ENCODE measurements at places on chromosomes 2 and 18.
A peak's percentile ranks its signal among the peaks of the same experiment; 100 is the strongest.

GRCh38 chr2:25421289-25421688, 79.6 kb upstream of the DNMT3A start:
- no peak for DNase-seq

GRCh38 chr2:100358554-100358953, 36.3 kb upstream of the LONRF2 start:
- DNase-seq, result no peak

DNA sequence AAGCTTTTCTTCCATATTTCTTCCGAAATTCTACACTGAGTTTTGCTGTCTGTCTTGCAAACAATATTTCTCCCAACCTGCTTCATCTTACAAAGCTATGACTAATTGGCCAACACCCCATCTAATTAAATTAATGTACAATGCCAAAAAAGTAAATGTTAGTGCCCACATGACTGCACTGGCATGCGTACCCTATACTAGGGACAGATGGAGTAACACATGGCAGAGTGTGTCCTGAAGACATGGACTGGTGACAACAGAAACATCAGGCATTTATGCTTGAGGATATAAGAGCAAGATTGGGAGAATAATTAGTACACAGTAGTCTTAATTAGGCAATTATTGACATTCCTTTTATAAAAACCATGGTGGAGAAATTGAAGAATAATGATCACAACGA, 66.8 kb downstream of the MREG start:
- no peak for DNase-seq

DNA sequence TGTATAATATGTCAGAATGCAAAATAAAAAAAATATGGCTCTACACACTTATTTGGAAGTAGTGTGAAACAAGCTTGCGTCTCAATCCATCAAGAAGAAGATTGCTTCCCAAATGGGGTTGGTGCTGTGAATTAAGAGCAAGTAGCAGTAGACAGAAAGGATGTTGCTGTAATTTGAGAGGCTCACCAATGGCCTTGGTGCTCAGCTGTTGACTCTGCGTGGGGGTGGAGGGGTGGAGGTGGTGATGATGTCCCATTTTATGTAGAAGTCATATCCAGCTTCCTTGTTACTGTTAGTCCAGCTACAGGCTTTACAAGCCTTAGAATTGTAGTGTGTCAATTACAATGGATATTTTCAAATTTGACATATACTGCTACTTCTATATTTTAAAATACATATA, 223.4 kb upstream of the RND3 start:
- DNase-seq, result no peak

DNA sequence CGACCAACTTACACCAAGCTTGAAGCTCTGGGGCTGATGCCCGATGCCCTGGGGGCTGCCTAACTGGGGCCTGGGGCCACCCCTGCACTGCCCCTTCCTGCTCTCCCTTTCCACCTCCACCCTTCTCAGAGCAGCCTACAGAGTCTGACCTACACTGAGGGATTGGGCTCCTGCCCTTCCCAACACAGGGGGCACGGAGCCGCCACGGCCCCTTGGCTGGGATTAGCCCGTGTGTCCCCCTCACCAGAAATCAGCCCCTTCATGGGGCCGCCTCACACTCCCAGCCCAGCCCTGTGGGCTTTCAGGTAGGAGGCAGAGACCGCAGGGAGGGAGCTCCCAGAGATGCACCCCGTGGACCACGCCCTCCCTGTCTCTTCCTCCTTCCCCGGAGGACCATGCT, 198.0 kb downstream of the EIPR1 start:
- no peak for DNase-seq

DNA sequence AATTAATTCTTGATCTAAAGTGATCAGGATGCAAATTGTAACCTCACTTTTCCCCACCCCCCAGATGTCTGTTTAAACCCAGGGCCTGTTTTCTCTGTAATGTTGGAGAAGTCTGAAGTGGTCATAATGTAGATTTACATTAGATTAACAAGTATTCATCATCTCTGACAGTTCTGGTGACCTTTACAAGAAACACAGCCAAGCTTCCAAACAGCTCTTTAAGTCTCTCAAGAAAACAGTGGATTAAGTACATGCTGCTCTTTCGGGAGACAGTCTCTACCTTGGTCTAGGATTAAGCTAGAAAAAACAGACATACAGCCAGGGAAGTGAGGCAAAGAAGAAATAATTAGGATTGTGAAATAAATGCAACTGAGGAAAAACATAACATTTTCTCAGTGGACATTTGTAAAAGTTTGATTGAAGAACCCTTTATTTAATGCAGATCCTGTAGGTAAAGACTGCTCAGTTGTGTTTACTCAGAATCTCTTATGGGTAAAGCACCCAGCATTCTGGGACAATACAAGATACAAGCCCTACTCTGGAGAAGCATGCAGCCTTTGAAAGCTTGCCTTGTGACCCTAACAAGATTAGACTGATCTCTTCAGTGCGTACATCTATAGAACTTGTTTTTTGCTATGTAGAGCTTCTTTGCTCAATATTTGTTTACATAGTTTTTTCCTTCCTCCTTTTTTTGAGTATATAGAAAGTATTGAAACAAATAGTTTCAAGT, 203.9 kb downstream of the PHLPP1 start:
- DNase-seq, result no peak

DNA sequence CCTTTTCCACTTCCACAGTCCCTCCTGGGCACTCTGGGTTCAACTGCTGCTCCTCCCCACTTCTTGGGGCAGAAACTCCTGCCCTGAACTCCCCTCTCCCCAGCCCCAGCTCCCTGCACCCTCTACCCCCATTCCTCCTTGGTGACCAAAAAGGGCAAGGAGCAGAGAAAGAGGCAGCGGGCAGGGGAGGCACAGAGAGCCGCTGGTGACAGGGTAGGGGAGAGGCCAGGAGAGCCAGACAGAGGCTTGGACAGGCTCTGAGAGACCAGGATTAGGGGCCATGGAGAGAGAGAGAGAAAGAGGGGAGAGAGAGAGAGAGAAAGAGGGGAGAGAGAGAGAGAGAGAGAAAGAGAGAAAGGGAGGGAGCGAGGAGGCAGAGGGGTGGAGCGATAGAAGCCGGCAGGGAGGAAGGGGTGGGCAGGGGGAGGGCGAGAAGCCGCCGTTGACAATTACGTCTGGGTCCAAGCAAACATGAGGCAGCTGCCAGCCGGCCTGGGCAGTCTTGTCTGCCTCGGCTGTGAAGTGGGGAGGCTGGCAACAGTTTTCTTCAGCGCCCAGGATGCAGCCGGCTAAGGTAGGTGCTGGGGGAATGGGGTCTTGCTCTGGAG, at the start of gene KCNIP3:
Gene KCNIP3, plus strand, starts transcription at position 468 of the 608 bp plus-strand sequence. Its CDS starts 92 bp downstream, at position 560.
- DNase-seq, result no peak

DNA sequence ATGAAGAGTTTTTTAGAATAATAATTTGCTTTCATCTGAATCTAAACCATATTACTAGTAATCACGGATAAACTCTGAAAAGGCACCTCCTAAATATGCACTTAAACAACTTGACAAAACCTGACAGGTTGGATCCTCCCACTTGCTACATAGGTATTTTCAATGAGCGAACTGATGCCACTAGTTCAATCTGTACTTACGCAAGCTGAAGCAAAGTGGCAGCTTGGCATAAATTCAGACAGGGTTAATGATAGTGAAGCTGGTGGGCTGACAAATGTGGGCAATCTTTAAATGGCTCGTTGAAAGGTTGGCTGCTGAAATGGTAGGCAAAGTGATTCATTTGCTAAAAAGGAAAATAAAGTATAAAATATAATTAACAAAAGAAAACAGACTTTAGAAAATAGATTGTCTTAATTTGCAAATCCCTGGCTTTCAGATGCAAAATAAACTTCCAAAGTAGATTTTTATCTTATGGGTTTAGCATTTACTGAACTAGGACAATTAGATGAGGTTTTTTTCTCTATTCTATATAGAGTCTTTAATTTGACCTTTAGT, 1713.5 kb upstream of the SLC39A10 start:
- DNase-seq, result no peak

GRCh38 chr2:1328684-1329083, 84.6 kb upstream of the TPO start:
- DNase-seq, result no peak

GRCh38 chr2:26612522-26613240, 28.5 kb downstream of the CIB4 start:
- no peak for DNase-seq

GRCh38 chr2:46534589-46534988, 55.2 kb downstream of the TMEM247 start:
- DNase-seq, result no peak

DNA sequence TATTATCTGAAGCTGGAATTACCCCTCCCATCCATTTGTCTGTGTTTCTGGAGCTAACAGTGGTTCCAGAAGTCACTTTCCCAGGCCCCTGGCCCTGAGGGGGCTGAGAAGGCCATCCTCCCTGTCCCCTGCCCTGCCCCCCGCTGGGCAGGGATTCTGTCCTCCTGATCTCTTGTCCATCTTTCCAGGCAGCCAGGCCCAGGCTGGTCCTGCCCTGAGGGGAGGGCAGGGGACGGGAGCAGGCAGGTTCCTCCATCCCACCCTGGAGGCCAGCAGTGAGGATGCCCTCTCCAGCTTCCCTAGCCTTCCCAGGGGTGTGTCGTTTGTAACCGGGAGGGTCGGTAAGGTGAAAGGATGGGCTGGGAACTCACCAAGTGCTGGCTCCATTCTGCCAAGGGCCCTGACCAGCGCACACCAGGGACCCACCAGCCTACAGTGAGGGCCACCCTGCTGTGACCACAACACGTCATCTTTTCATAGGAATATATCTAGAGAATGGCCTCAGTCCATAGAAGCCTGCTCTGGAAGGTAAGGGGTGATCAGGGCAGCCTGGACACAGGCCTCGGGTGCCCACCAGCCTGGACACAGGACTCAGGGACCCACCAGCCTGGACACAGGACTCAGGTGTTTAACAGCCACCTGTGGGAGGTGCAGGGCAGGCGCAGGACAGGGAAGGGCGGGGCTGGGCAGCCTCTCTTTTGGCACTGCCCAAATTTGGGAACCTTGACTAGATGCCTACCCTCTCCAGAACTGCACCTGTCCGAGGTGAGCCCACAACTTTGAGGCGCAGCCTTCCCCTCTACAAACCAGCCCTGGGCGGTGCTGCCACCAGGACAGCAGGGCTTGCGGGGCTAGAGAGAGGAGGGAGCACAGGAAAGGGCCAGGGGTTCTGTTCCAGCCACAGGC, 35.8 kb upstream of the GPC1 start:
- no peak for DNase-seq

GRCh38 chr2:121699421-121700333, 37.0 kb downstream of the NIFK start:
- DNase-seq, result peak; percentile 13

DNA sequence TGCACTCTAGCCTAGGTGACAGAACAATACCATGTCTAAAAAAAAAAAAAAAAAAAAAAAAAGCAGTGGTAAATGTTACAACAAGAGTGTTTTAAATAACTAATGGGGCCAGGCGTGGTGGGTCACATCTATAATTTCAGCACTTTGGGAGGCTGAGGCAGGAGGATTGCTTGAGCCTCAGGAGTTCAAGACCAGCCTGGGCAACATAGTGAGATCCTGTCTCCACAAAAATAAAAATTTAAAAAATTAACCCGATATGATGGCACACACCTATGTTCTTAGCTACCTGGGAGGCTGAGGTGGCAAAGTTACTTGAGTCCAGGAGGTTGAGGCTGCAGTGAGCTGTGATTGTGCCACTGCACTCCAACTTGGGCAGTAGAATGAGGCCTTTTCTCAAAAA, 37.1 kb downstream of the PAPOLG start:
- no peak for DNase-seq

DNA sequence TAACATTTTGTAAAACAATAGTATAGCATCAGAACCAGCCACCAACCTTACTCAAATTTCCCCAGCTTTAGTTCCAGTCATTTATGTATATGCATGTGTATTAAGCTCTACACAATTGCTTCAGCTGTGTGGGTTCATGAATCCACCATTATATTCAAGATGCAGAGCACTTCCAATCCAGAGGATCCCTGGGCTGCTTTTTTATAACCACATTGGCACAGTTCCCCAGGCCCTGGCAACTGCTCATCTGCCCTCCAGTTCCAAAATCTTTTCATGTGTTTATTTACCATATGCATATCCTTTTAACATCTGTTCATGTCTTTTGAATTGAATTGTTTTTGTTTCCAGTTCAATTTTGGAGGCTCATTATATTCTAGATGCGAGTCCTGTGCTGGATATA, 482.9 kb upstream of the HS6ST1 start:
- no peak for DNase-seq

DNA sequence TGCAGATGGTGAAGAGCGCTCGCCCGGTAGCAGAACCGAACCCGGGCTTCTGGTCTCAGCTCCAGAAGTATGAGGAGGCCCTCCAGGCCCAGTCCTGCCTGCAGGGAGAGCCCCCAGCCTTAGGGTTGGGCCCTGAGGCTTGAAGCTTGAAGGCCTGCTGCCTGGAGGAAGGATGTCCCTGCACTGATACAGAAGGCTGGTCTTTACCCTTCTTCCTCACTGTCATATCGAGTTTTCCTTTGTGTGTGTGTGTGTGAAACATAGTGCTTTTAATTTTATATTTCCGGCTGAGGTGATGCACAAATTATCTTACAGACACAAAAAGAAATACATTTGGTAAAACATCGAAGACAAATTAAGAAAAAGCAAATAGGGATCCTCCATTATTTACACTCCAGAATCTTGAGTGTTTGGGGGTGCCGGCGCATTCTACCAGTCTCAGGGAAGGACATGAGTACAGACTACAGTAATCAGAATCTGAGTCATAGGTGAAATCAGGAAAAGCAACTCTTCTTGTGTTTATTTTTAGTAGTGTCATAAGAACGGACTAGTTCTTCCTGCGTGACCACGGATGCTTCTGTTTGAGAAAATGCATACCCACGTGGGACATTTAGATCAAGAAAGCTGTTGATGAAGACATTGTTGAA, 1.3 kb downstream of the DUSP28 start:
- DNase-seq, result no peak

DNA sequence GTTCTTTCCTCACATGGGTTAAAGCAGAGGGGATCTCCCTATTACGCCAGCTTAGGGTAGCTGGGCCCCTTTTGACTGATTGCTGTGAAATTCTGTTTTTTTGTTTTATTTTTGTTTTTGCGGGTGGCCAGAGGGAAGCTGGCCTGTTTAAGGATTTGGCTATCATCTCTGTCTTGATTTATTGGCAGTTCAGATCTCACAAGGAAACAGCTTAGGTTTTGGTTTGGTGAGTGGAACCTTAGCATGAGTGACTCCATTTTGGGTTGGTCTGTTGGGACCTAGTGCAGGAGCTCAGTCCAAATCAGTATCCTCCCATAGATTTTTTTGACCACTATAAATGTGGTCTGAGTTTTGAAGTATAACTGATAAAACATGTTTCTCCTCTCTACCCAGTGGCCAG, 25.6 kb upstream of the NTSR2 start:
- DNase-seq, result no peak

GRCh38 chr2:202157211-202157990, 81.0 kb downstream of the SUMO1 start:
- DNase-seq, result no peak

GRCh38 chr2:200259577-200259957, 46.9 kb upstream of the SPATS2L start:
- DNase-seq, result no peak
